Left cardiac atrium (tissue), 4 donors: ENCODE measurements at places on chromosomes 11 and 22.

DNA sequence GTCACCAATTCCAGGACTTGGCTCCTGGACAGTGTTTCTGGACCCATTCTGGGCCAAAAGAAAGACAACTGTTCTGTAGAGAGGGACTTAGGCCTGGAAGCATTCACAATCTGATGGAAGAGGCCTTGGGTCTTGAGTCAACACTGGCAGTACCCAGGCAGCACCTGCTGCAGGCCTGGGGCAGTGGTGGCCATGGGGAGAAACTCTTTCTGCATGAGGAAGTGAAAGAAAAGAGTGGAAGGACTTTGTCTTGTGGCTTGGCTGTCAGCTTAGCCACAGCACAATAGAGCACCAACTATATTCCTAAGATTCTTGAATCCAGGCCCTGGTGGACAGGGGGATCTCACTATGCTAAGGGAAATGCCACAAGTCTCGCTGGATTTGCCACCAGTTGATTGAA lies 70.6 kb downstream of the CTSC start:
- no peak for DNase-seq

- no peak for DNase-seq
These were observed 31.6 kb upstream of the HSD17B12 start for GRCh38 chr11:43648888-43649287.

DNA sequence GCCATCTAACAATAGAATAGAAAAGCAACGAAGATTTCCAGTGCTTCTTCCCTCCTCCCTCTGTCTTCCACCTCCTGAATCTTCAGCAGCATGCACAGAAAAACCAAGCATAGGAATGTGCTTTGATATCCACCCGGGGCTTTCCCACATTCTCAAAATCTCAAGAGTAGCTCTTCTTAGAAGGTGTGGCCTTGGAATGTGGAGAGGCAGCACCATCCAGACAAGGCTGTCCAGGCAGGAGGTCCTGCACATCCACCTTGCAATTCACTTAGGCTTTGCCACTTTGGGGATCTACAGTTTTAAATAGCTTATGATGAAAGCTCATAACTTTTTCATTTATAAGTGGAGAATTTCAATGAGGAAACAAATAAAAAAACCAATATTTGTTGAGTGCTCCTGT lies 72.9 kb downstream of the KIRREL3 start:
- DNase-seq = no peak

DNA sequence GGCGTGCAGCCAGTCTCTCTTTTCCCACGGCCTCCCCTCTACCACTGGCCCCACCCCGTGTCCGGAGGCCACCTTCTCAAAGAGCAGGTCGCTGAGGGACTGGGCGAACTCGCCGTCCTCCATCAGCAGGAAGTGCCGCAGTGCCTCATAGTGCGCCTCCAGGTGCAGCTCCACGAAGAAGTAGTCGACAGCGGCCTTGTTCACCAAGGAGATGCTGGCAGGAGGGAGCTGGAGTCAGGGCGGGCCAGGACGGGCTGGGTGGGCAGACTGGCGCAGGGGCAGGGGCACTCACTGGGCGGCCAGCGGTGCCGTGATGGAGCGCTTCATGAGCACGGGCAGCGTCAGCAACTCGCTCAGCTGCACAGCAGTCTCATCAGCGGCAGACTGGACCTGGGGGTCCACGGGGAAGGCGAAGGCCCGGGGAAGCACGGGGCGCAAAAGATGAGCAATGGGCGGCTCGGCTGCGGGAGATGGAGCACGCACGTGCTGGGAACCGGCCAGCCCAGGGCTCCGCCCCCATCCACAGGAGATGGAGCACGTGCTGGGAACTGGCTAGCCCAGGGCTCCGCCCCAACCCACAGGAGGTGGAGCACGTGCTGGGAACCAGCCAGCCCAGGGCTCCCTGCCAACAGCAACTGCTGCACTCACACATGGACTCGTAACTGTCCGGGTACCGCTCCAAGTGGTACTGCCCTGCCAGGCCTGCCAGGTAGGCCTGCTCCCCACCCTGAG lies 18.4 kb downstream of the SELENOO start:
- peak; percentile 86 for DNase-seq

DNA sequence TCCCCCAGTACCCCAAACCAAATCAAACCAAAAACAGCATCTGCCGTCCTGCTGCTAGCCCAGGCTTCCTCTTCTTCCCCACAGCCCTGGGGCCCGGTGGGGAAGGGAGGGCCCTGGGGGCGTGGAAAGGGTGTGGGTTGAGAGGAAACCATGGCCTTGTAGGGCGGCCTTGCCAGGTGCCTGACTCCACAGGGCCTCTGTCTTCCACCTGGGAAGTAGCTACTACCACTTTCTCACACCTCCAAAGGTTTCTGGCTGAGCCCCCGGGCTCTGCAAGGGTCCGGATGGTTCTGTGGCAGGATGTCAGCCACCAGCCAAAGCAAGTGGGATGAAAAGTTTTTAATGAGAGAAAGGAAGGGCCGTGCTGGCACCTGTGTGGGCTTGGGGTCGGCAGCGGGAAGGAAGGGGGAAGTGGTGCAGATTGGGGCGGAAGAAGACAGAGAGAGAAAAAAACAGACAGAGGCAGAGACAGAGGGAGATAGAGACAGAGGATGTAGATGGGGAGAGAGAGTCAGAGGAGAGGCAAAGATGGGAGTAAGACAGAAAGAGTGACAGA lies 10.5 kb downstream of the TPST2 start:
- no peak for DNase-seq

- DNase-seq = no peak
These were observed 29.7 kb downstream of the FADS3 start for GRCh38 chr11:61861634-61862033.

DNA sequence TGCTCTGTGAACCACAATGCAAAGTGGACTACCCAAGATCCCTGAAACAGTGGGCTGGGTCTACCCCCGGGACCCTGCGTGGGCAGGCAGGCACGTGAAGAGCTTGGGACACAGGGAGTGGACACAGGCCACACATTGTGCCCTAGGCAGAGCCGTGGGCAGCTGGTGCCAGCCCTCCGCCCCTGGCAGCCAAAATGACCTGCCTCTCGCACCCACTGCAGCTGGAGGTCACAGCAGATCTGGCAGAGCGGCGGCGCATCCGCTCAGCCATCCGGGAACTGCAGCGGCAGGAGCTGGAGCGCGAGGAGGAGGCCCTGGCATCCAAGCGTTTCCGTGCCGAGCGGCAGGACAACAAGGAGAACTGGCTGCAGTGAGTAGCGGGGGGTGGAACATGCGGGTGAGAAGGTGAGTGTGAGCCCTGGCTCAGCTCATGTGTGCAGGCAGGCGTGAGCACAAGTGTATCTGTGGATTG lies 6.7 kb downstream of the SMTN start:
- DNase-seq = no peak

DNA sequence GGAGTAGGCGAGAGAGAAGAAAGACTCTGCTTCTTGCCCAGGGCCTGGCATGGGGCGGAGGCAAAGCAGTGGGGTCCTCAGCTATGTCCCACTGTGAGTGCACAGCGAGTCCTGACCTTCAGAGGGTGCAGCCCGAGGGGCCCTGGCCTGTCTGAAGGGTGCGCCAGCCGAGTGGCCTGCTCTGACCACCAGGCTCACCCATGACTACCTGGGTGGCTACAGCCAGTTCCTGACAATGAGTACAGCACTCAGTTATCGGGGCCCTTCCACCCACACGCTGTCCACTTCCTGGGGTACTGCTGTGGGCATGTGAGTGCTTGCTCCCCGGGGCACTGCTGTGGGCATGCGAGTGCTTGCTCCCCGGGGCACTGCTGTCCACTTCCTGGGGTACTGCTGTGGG lies 74.1 kb upstream of the B3GAT1 start:
- DNase-seq = no peak

- no peak for DNase-seq
These were observed 21.5 kb downstream of the UEVLD start for GRCh38 chr11:18567081-18567480.

- no peak for DNase-seq
These were observed 586.5 kb upstream of the CNTN5 start for GRCh38 chr11:98434296-98434695.

GRCh38 chr22:22667966-22668880 lies 23.8 kb downstream of the GGTLC2 start:
- no peak for DNase-seq

DNA sequence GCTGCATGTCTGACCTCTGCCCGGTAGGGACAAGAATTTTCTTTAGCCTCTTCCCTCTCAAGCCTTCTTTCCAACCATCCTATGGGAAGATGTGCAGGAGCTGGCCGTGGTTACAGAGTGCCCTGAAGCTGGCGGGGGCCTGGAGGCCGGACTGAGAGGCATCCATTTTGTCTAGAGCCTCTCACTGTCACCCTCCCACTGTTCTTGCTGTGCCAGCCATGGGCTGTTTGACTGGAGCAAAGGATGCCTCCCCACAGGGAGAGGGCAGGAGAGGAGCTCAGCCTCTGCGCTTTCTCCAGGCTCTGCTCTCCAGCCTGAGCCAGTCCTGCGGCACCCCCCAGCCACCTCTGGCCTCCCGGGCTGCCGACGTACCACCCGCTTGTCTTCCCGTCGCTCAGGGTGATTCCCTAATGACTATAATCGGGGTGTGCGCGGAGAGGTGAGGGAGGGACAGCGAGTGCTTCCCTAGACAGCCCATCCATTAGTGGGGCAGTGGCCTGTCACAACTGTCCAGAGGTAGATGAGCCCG lies 123.8 kb downstream of the NECTIN1 start:
- DNase-seq = no peak

- no peak for DNase-seq
These were observed 2.0 kb downstream of the PDGFB start for GRCh38 chr22:39242595-39243438.

- no peak for DNase-seq
These were observed 13.7 kb upstream of the LIN7C start for GRCh38 chr11:27520226-27520625.

- no peak for DNase-seq
These were observed 22.4 kb upstream of the THY1 start for GRCh38 chr11:119445379-119445778.

DNA sequence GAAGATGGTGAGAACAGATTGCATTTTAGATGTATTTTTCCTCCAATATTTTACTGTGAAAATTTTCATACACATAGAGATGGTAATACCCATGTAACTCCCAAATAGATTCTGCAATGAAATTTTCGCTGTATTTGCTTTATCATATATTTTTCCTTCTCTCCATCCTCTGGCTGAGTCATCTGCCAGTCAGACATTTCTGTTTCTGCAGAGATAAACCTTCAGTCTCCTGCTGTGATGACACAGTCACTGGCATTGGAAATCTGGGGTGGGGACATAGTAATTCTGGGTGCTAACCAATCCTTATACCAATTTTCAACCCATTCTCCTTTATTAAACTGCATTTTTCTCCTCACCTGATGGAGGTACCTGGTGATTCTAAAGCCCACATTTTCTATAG lies 33.7 kb downstream of the SVIP start:
- DNase-seq = no peak

GRCh38 chr11:117859488-117860112 lies 16.9 kb downstream of the FXYD6 start:
- DNase-seq = no peak

DNA sequence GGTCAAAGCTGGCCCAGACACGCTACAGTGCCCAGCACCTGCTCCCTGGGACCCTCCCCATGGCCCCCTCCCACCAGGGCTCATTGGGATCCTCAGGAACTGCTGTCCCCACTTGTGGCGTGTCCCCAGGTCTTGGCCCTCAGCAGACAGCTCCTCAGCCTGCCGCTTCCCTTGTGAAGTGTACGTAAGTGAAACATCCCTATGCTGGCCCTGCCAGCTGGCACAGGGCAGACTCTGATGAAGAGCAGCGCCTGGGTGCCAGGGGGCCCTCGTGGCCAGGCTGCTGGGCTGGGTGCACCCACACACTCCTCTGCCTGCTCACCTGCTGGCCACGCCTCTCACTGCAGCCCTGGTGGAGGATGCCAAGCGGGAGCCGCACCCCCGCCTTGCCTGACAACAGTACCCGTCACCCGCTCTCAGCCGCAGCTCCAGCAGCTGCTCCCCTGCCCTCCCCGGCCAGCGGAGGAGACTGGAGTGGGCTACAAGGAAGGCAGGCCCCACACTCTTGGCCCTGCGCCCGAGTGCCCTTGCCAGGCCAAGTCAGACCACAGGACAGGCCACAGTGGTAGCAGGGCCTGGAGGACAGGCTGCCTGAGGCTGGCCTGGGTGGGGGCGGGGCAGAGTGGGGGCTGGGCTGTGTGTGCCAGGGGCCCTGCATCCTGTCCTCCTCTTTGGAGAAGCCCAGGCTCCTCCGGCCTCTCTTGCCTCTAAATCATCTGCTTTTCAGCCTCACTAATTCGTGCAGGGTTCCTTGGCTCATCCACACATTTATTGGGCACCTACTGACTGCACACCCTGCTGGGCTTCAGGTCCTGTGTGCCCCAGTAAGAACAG lies 39.5 kb downstream of the IGF2 start:
- DNase-seq = no peak

- no peak for DNase-seq
These were observed 89.6 kb downstream of the RASSF10 start for GRCh38 chr11:13098616-13099289.
